ENCODE measurements at places on chromosomes 1 and 21.

DNA sequence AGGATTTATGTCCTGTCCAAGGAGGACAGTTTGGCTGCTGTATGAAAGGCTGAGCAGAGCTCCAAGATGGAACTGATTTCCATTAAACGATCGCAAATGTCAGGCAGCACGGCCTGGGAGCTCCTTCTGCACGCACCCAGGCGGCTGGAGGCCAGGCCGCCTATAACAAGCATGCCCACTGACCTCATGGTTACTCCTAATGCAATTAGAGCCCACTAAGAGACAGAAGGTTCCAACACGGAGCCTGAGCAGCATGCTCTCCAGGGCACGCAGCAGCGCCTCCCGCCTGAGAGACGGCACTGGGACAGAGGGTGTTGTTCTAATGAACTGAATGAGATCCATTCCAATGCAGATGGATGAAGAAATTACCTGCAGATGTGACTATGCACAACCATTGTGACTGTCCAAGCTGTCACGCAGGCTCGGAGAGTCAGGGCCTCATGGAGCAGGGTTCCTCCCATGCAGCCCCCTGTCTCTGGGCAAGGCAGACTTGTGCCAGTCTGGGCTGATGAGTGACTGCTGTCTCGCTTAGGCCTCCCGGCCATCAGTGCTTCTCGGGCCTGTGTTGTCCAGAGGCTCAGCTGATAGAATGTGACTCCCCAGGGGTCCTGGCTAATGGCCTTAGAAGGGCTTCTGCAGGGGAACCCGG lies 25.2 kb upstream of the CDCA8 start:
- no peak for DNase-seq

DNA sequence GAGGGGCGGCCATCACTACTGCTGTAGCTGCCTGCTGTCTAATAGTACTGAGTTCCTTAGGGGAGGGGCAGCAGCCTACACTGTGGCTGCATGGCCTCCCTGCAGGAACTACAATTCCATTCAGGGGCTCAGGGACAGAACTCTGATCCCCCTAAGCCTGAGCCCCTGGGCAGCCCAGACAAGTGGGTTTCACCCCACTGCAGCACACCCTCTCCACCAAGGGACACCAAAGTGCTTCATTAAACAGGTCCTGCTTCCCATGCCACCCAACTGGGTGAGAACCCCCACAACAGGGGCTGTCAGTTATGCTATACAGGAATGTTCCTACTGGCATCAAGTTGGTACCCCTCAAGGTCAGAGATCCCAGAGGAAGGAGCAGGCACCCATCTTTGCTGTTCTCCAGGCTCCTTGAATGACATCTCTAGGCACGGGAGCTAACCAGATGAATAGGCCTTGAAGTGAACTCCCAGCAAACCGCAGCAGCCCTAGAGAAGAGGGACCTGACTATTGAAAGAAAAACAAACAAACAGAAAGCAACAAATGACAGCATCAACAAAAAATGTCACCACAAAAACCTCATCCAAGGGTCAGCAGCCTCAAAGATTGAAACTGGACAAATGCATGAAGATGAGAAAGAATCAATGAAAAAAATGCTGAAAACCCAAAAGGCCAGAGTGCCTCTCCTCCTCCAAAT lies 437.4 kb downstream of the NUF2 start:
- DNase-seq, result no peak

GRCh38 chr1:223102797-223103533 lies 40.1 kb downstream of the TLR5 start:
- no peak for DNase-seq

DNA sequence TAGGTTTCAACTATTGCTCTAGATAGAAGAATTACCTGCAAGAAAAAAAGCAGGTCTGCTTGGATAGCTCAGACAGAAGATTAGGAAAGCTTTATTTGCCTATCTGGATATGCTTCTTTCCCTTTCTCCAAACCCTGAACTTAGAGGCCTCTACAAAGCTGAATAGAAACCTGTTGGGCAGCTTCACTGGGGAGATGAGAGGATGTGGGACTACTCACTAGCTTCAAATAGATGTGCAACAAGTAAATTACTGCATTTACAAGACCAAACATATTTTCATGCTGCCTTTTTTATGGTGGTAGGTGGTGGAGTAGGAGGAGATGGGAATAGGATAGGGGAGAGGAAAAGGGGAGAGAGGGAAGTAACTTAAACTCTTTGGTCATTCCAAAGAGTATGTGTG lies 6.4 kb downstream of the CLCA2 start:
- DNase-seq, result no peak

DNA sequence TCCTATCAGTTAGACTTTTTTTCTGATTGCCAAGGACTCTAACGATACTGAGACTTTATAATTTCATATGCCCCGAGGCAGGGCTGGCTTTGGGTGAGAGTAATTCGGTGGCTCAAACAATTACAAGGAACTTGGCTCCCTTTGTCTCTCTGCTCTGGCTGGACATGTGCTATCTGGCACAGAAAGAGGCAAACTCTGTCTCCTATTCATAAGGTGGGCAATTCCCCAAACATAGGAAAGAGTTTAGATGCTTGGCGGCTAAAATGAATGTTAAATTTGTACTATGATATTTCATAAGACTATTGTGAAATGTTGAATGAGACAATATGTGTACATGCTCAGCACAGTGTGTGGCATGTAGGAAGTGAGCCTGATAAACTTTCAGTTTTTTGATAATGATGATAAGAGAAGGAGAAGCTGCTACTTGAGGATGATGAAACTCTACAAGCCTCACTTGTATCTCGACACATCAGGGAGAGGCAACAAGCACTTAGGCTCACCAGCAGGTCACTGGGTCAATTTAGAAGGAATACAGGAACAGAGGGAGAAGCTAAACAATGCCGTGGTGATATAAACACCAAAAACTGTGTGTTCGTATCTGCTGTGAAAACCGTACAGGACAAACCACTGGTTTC lies 12.6 kb upstream of the NTPCR start:
- DNase-seq, result no peak

- DNase-seq, result peak; percentile 46
Measured at GRCh38 chr1:229258031-229258756, 12.7 kb upstream of the RAB4A start.

DNA sequence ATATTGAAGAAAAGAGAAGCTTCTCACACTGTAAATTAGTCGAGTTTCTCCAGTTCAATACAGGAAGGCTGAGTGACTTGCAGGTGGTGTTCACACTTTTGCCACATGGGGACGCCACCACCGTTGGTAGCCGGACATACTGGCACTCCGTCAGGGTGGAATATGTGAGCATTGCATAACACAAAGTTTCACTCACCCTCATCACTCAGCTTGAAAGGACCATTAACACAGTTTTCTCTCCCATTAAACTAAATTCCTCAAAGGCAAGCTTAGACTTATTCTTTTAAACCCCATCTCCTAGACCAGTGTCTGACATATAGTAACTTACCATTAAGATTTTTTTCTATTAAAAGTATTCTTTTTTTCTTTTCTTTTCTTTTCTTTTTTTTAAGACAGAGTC lies 105.3 kb upstream of the SERBP1 start:
- DNase-seq, result peak; percentile 30

GRCh38 chr1:32733582-32734321 lies 31.2 kb upstream of the SYNC start:
- DNase-seq, result no peak

DNA sequence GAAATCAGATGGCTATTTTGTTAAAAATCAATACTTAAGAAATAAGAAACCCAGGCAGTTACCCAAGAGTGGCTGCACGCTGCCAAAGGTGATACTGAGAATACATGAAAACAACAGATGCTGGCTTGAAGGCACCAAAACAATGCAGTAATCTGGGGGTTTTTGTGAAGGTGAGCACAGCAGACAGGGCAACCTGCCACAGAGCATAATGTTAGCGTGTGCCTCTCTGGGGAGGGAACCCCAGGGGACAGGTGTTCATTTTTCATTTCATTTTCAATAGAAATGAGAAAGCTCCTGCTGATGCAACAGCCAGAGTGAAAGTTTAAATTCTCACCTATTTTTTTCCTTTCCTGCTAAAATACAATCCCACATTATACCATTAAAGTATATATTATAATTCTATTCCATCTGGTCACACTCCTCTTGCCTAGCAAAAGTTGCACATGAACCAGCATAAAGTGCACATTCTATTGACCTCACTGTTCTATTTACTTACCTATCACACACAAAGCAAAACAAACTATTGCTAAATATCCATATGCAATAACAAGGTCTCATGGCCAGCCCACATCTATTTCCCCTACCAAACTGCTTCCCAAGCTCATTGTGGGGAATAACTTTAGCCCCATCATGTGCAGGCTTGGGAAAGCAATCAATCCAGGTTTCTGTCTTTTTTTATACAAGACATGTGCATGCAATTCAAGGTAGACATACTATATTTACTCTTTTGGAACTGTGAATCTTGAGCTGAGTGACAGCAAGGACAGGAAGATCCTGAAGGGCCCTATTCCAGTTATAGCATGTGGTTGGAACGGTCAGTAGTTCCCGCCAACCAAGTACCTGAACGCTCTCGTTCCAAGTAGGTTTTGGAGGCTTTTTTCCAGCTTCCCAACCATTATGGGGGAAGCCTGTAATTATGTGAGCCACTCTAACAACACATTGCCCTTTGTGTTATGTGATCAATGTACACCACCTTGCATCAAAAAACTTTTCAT lies 173.6 kb downstream of the RERE start:
- DNase-seq, result no peak

GRCh38 chr1:180415985-180416633 lies 86.3 kb downstream of the ACBD6 start:
- no peak for DNase-seq

- no peak for DNase-seq
Measured at GRCh38 chr1:17186216-17186909, 18.6 kb upstream of the PADI1 start.

- no peak for DNase-seq
Measured at GRCh38 chr1:29385966-29386365, 149.6 kb downstream of the PTPRU start.

Data from stimulated activated CD4-positive, alpha-beta T cell treated with anti-CD3 and anti-CD28 coated beads, Interleukin-4, amount 100 ng/mL, for 4 hours (primary cell).